ENCODE measurements at places on chromosomes 11 and 22.
A peak's percentile ranks its signal among the peaks of the same experiment; 100 is the strongest.

GRCh38 chr11:123778511-123778910 lies 24.2 kb upstream of the OR6X1 start:
- no peak for DNase-seq

DNA sequence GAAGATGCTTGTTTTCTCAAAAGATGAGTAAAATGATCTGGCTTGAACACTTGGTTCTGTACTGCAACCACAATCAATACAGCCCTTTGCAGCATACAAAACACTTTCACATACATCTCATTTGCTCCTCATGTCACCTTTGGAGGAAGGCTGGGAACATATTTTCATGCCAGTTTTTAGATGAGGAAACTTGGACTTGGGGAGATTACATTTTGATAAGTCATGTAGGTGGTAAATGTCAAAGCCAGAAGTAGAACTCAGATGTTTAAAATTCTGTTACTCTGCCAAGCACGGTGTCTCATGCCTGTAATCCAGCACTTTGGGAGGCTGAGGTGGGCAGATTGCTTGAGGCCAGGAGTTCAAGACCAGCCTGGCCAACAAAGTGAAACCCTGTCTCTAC lies 121.8 kb downstream of the MICAL2 start:
- no peak for DNase-seq

DNA sequence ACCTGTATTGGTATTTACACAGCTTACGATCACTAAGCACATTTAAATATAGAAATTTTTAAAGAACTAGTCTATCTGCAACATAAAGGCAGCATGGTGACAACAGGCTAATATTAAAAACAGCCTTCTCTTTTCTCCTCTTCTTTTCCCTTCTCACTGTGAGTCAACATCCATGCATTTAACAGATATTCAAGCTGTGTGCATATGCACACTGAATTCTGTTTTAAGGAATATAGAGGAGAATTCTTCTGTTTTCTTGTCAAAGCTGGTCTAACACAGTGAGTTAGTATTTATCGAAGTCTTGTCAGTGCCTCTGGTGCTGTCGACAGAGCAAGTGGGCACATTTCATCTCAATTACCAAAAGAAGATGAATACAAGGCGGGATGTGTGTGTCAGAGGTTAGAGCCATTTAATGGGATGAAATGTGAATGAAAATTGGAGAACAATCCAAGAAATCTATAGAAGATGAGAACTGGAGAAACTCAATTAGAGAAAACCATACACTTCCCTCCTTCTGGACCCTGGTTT lies 282.3 kb downstream of the FAT3 start:
- no peak for DNase-seq

GRCh38 chr11:14835496-14836492 lies 56.2 kb downstream of the CYP2R1 start:
- no peak for DNase-seq

DNA sequence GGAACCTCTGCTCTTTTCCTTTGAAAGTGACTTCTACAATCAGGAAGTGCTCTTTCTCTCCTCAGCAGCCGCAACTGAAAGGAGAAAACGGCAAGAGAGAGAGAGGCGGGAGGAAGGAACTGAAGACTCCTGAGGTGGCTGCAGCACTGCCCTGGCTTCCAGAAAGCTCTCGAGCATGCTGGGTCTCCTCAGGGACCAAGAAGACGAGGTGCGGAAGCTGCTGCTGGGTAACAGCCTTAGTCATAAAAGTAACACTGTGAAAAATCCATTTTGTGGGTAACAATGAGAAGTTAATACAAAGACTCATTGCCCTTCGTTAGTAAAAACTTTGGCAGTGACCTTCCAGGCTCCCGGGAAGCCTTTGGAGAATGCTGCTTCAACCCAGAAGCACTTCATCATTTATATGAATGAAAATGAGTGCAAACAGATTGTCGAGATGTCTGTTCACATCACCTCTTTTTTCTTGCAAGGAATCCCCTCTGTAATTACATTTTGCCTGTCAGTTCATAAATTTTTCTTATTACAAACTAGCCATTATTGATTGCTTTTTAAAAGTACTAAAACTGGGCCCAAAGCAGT lies 473.4 kb downstream of the SOX6 start:
- DNase-seq, result no peak

DNA sequence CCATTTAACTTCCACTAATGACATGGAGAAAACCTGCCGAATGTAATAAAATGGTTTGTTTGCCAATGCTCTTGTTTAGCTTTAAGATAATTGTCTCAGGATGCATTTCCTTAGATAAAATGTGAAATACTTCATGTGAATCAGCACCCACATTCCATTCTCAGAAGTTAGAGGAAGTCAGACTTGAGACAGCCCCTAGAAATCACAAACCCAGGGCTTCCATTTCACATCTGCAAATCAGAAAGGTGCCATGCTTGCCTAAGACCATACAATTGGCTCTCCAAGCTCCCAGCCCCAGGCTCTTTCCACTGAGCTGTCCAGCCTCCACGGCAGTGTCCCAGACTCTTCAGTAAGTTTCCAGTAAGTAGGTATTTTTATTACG lies 35.6 kb upstream of the ADORA2A start:
- DNase-seq, result no peak

- DNase-seq, result peak; percentile 68
Measured at GRCh38 chr11:104705490-104706190, 192.6 kb downstream of the CASP12 start.

GRCh38 chr11:104043678-104044239 lies 7.3 kb downstream of the DDI1 start:
- DNase-seq, result no peak

DNA sequence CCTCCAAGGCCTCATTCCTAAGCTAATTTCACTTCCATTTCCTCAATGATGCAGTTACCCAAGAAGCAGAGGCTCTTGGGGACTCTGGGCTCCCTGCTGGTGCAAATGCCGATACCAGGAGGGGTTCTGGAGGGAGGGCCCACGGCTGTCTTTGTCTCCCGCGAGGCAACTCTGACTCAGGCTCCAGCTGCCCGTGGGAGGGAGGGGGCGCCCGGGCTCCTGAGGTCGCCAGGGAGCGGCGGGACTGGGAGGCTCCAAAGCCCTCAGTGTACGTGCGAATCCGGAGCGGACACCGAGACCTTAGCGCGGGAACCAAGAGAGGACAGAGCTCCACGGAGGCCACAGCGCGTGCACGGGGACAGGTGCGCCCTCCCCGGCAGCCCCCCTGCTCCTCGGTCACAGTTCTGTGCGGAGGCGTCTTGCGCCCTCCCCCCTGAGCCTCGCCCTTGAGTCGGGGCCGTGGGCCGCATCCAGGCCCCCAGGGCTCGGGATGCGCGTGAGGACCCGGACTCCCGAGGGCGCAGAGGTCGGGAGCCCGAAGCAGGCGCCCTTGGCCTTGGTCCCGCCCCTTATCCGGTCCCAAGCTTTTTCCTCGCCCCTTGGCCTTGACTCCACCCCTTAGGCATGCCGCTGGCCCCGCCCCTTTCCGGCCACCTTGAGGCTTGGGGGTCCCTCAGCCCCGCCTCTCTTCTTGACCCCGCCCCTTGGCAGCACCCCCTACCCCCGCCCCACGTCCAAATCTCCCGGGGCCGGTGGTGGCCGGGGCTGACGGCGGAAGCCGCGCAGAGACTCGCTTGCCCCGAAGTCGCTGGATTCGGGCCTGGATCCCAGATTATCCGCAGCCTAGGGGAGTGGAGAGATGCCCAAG lies 4.7 kb upstream of the SHISA8 start:
- DNase-seq, result peak; percentile 70

- no peak for DNase-seq
Measured at GRCh38 chr22:43720716-43721115, 91.4 kb downstream of the EFCAB6 start.

DNA sequence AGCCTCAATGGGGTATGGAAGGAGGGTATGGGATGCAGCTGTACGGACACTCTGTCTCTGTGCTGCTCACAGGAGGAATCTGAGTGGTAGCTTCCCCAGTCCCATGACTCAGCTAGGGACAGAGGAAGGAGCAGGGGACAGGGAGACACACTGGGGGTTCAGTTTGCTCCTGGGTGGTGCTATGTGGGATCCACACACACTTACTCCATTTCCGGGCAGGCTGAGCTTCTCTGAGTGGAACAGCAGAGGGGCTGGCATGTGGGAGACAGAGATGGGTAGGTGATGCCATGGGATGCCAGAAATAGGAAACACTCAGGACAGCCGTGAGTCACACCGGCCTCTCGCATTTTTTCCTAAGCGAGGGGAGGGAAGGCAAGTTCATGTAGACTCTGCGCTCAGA lies 59.2 kb upstream of the KIRREL3 start:
- DNase-seq, result no peak

DNA sequence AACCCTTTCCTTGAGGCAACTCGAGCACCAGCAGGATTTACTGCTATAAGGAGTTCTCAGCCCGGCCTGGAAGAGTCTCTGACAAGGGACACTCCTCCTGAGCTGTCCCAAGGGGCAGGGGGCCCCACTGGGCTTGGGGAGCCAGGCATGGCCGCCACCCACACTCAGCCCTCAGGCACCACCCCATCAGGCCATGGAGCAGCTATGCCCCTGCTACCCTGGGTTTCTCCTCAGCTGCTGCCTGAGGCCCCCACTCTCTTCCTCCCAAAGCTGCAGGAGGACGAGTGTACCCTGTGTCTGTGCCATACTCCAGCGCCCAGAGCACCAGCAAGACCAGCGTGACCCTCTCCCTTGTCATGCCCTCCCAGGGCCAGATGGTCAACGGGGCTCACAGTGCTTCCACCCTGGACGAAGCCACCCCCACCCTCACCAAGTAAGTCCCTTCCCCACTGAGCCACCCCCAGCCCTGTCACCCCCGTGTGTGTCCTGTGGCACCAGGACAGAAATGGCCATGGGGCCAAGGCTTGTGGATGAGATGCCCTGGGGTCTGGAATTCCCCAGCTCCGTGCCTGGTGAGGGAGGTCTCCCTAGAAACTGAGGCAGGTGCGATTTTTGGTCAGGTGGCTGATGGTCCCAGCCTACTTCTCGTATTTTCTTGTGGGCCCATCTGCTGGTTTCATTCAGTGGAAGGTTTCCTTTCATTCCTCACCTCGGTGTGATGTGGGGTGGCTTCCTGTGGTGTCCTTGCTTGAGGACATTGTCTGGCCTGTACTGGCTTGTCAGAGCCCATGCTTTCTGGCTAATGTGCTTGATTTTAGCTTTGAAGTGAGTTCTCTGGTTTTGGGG lies 28.4 kb downstream of the TAB1 start:
- DNase-seq, result no peak

DNA sequence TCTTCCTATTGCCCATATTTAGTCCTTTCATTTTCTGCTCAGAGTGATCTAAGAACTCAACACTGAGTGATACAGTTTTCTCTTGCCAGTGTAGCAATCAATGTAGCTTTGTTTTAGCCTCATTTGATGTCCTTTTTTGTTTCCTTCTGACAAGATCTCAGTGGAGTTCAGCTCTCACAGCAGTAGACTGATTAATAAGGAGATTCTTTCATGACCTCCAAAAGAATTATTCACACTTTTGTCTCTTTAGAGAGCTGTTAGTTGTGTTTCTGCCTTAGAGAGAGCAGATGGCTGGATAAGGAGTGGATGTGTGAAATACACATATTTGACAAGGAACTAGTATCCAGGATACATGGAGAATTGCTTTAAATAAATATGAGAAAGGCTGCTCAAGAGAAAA lies 6.6 kb upstream of the TMEM225 start:
- no peak for DNase-seq

DNA sequence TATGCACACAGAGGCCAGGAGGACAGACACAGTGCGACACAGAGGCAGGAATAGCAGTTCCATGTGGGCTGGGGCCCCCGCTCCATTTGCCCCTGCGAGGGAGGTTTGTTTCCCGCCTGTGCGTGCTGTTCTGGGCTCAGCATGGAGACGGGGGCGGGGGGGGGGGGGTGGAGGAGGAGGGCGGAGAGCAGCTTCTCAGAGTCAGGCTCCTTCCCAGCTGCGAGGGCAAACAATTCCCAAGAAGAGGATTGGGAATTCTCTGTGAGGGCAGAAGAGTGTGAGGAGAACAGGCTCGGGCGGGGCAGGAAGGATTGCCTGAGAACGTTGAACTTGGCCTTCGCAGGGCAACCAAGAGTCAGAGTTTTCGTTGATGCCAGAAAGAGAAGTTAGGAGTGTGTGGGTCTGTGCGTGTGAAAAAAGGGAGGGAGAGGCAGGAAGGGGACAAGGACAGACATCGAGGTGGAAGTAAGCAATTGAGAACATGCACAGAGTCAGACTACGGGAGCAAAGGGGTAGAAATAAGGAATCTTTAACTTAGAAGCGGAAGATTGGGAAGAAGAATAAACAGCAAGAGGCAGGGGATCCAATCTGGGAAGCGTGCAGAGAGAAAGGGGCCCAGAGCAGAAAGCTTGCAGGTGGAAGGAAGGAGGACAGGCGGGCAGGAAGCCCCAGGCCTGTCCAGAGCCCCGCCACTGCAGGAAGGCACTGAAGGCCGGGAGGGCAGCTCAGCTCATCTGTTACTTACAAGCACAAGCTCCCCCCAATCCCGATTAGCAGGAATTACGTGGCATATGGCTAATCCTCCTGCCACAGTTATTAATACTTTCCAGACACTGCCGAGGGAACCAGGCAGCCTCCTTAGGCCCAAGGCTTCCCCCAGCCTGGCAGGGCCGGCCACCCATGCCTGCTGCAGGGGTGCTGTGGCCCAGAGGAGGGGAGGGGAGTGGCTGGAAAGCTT lies 15.6 kb upstream of the JAM3 start:
- DNase-seq, result no peak

- no peak for DNase-seq
Measured at GRCh38 chr22:49452362-49452946, 375.2 kb downstream of the BRD1 start.

- DNase-seq, result no peak
Measured at GRCh38 chr11:130243816-130244215, 70.9 kb downstream of the ZBTB44 start.

DNA sequence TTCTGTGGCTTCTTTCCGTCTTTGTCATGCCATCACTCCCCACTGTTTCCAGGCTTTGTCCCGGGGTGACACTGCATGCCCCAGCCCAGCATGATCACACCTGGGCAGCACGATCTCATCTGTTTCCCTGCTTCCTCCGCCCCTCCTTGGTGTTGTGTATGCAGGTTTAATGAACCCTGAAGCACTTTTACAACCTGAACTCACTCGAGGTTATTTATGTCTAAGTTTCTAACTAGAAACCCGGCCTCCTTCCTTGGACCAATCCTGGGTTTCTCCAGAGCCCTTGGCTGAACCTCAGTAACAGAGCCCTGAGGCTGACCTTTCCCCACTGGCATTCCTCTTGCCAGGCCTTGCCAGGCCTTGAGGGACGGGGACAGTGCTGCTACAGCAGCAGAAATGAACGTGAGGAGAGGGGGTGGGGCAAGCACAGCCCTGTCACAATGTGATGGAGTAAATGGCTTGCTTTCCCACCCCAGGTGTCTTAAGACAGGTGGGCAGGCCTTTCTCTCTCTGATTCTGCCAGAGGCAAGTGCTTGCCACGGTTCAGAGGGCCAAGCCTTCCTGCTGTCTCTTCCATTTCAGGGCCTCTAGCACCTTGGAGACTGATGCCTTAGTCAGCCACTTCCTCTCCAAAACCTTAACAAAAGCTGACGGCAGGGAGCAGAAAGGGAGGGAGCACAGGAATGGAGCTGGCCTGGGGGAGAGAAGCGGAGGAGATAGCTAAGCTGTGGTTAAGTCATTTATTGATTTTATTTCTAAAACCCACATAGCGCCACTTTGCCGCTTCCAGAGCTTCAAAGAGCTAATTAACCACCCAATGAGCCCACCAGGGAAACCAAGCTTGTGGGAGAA lies 3.1 kb upstream of the PYGM start:
- DNase-seq, result peak; percentile 23

GRCh38 chr11:44518968-44519550 lies 46.4 kb upstream of the CD82 start:
- no peak for DNase-seq

Measured in hematopoietic multipotent progenitor cell (in vitro differentiated cells).